ENCODE measurements at places on chromosomes 1 and 21.

GRCh38 chr1:156627313-156627880 is 8.2 kb downstream of the HAPLN2 start:
- DNase-seq: peak; percentile 64

- DNase-seq: peak; percentile 98
These were observed 95.6 kb downstream of the LAMC2 start for GRCh38 chr1:183281553-183282091.

GRCh38 chr1:33390542-33390941 is 40.4 kb downstream of the PHC2 start:
- no peak for DNase-seq

- DNase-seq: no peak
These were observed 40.7 kb downstream of the DISP3 start for GRCh38 chr1:11519629-11520031.

- DNase-seq: no peak
These were observed 109.3 kb downstream of the PAX7 start for GRCh38 chr1:18739897-18740296.

DNA sequence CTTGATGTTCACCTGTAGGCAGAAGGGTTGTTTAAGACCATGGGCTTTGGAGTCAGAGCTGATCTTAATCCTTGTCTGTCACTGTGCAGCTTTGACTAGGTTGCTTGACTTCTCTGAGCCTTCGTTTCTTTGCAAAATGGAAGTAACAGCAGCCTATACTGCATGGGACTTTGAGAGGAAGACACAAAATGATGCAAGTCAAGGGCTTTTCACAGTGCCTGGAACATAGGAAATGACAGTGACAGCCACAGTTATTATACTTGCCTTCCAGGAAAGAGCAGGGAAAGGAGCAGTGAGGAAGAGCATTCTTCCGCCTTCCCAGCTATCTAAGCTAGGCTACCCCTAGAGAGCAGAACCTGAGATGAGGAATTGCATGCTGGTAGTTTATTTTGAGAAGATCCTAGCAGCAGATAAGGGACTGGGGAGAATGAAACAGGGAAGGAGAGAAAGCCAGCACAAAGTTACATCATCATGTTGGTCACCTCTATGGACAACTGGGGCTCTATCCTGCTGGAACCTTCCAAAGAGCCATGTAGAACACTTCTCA is 3.1 kb downstream of the CSF3R start:
- no peak for DNase-seq

- DNase-seq: no peak
These were observed 51.7 kb downstream of the WNT9A start for GRCh38 chr1:227895828-227896685.

DNA sequence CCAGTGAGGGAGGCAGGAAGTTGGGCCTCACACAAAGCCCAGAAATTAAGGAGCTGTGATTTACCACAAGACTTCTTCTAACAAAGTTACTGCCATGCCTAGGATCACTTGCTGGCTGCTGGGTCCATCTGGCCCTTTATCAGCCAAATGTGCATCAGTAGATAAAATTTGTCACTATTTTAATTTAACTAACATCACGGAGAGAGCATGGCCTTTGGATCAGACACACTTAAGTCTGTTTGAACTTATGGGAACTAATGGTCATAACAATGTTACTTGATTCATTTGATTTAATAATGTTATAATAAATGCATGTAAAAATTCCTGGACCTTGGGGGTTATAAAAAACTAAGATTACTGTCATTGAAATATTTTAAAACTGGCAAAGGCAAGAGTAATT is 67.2 kb upstream of the CCDC190 start:
- DNase-seq: no peak

DNA sequence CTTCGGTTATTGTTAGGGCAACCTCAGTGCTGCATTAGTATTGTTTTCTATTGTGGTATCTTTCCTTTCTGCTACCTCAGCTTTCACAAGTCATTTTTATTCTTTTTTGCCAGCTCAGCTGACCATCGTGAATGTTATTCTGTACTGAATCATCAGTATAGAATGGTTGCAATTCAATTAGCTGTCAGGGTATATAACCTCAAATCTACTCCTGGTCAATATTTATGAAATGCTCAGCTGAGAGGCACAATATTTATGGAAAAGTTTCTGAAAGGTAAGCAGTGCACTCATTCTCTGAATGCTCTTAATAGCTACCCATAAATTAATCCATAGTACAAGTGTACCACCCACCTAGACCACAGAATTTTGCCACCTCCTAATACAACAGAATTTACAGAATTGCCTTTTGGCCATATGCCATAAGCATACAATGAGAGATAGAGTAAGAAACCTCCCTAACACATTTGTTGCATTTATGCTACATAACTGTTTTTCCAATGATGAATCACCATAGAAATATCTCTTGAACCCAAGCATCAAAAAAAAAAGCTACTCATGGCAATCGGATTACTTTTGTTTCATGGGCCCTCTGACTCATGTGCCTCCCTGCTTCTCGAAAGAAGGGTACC is 732.6 kb upstream of the CHRM3 start:
- no peak for DNase-seq

GRCh38 chr1:25985171-25985570 is 12.7 kb downstream of the PAFAH2 start:
- DNase-seq: no peak

- DNase-seq: no peak
These were observed 38.4 kb downstream of the ADAMTS1 start for GRCh38 chr21:26806801-26807295.

GRCh38 chr1:230210981-230211336 is 143.9 kb downstream of the GALNT2 start:
- DNase-seq: no peak

DNA sequence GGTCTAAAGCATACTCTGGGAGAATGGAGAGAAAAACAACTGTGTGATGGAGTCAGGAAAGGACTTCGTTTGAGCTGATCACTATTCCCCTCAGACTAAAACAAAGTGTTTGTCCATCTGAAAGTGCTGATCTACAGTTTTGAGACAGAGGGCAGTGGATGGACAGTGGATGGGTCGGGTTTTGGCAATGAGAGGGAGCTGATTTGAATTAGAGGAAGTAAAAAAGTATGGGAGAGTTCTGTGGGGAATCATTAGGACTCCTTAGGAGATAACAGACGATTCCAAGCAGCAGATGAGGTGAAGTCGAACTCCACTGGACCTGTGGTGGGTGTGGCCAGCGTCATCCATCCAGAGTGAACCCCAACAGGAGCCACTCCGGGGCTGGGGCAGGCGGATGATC is 62.3 kb downstream of the PTGS2 start:
- no peak for DNase-seq

DNA sequence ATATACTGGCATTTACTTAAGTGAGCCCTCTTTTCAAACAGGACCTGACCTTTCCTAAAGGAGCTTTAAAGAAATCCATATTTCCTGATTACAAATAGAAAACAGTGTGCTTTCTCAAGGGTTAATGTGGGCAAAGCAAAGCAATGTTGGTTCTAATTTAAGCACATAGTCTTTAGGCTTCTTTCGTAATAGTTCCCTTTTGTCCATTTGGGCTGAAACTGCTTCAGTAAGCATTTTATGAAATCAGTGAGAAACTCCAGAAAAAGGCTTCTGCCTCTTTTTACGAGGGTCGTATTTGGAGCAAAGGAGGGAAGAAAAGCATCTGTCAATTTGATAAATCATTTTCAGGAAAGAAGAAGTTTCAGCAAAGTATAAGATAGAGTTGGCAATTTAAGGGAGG is 331.2 kb downstream of the KIF26B start:
- no peak for DNase-seq

DNA sequence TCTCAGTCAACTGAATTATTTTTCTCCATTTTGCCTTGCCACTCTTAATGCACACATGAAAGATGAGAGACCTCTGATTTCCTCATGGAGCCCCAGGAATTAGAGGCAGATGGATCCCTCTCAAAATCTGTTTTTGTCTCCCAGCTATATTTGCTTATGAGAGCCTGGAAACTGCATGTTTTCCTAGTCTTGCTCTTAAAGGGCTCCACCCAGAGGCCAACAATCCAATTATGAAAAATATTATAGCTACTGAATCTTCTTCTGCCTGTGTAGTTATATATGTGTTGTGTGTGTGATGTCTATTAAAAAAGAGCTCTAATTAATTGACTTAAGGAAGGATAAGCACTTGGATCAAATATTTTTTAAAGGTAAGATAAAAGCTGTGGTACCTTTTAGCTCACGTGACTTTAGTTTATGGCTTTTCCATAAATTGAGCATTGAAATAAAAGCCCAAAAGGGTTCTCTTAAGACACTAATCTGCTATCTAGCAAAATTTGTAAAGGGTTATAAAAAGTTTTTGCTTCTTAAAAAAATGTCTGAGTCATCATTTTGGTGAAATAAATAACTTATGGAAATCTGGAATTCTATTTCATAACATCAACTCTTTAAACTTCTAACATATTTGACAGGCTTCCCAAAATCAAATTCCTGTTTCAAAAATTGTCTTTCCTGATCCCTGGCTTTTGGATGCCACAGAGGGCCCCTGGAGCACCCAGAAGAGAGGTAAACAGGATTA is 31.2 kb upstream of the TSPEAR start:
- no peak for DNase-seq

DNA sequence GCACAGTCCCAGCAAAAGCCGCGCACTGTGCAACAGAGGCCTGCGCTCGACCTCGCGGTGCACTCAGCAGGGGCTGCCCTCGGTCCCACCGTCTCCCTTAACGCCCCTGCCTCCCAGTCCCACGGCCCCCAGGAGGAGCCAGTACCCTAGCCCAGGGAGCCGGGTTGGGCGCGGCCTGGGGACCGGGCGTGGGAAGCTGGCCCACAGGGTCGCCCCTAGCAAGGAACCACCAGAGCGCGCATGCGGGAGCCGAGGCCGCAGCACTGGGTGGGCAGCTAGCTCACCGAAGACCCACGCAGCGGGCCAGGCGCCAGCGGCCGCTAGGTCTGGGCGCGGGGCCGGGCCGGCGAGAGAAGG is 21.6 kb upstream of the ZNF678 start:
- peak; percentile 1 for DNase-seq

DNA sequence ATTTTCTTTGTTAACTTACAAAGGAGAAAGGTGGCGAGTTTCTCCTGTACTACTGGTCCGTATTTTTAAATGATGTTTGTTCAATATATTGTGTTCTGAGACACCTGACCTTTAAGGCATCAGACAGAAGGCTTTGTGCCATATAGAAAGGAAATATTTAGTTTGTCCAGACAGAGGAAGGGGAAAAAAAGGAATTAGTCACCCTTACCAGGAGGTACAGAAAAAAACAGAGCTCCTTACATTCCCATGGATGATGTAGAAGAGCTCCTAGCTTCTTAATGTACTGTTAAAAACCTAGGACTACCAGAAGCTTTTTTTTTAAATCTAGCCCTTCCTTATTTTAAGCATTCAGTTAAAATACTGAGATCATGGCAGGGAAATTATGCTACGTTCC is 12.4 kb upstream of the PODN start:
- DNase-seq: no peak

- DNase-seq: no peak
These were observed 52.2 kb upstream of the GRHL3 start for GRCh38 chr1:24266998-24267397.

Measured in cerebellar cortex (tissue), 1 donor.